ENCODE measurements at places on chromosomes 11 and 22.

DNA sequence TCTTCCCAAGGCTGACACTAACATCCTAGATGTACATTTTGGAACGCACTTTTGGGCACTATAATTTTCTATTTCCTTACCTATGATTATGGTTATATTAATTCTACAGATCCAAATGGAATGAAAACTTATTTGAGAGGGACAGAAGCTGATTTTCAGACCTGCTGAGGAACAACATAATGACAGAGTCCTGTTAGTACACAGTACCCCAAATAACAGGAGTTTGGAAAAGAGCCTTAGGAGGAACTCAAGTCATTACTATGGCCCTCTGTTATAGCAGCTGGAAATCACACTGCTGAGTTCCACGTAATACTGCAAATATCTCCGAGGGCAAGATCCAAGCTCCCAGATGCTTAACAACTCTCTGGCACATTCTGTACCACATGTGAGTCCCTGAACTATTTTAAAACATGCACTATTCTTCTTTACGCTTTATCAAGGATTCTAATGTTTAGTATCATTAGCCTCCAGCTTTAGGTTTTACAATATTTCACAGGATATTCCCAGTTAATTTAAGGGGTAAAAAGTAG is 1027.7 kb upstream of the CCDC90B start:
- DNase-seq, result no peak

GRCh38 chr22:24091551-24092420 is 80.7 kb downstream of the CABIN1 start:
- no peak for DNase-seq

DNA sequence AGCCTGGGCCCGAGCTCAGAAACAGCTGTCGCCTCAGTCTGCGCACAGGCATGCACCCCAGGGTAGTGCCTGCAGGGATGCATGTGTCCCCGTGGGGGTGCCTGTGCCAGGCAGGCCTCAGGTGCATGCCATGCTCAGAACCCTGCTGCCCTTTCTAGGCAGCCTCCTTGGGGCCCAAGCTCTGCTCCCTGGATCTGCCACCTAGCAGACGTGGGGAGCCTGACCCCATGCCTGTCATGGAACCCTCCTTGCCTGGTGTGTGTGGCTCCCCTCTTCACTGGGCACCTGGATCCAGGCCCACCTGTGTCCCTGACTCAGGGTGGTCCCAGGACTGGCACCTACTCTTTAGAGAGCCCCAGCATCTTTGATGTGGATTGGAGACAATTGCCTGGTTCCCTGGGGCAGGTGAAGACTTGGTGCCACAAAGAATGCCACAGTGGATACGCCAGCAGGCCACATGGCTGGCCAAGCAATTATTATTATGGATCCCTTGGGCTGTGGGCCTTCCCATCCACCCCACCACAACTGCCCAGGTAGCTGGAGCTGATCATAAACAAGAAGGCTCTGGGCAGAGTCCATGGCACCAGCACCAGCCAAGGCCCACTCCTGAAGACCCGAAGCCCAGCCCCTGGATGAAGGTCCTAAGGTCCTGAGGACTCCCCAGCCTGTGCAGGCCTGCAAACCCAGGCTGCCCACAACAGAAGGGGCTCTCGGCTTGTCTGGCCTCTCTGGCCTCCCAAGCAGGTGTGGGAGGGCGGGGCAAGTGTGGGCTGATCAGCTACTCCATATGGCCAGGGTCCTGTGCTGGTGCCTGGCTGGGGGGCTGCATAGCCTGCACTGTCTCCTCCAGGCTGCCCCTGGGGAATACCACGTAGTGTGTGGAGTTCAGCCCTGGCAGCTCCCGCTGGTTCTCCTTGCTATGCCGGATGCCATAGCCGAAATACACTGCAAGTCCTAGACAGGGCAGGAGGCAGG is 3.8 kb downstream of the SLC7A4 start:
- DNase-seq, result no peak

- DNase-seq, result peak; percentile 40
These were observed 44.0 kb downstream of the GRAMD1B start for GRCh38 chr11:123473941-123474677.

GRCh38 chr11:131253142-131253655 is 117.2 kb upstream of the NTM start:
- no peak for DNase-seq

DNA sequence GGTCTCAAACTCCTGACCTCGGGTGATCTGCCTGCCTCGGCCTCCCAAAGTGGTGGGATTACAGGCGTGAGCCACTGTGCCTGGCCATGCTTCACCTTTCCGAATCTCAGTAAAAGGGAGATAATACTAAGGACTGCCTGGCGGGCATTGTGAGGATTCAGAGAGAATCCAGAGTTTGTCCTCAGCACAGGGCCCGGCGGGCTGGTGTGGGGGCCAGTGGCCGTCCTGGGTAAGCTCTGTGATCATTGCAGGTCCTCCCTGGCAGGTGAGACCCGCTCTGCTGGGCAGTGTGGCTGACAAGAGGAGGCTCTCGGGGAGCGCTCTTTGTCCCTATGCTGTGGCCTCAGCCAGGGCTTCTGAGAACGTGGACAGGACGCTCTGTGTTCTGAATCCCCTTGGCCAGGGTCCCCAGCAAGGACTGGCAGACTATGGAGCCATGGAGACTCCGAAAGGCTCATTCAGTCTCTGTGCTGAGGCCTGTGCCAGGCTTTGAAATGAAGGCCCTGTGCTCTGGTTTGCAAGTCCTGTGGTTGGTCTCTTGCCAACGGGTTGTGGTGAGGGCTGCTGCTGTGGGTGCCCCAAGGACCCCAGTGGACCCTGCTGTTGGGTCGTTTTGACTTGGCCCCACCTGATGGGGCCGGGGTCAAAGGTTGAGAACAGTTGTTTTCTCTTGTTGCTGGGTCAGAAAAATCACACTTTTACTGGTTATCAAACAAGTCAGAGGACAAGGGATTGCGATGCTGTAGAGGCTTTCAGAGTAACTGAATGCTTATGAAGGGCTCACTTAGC is 2.1 kb downstream of the TPCN2 start:
- DNase-seq, result no peak

DNA sequence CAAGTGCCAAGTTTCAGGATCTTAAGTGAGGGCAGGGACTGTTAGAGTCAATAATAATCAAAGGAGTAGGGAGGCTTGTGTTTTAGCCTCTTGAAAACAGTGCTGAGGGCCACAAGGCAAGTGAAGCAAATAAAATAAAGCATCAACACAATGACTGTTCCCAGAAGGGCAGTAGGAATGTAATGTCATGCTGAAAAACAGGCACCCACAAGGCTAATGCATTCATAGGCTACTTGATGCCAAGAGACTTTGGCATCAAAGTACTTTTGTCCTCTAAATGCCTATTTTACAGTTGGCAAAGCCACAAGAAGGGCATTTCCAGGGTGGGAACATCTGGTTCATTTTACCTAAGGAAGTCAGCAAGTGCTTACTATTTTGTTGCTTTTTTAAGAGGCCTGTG is 22.9 kb downstream of the RAB39A start:
- DNase-seq, result no peak

GRCh38 chr22:30397656-30398635 is 1.1 kb downstream of the SEC14L2 start:
- no peak for DNase-seq

GRCh38 chr11:75103380-75104026 is 6.8 kb upstream of the OR2AT4 start:
- peak; percentile 56 for DNase-seq

GRCh38 chr11:82899186-82899820 is 927 bp downstream of the PRCP start:
- no peak for DNase-seq

DNA sequence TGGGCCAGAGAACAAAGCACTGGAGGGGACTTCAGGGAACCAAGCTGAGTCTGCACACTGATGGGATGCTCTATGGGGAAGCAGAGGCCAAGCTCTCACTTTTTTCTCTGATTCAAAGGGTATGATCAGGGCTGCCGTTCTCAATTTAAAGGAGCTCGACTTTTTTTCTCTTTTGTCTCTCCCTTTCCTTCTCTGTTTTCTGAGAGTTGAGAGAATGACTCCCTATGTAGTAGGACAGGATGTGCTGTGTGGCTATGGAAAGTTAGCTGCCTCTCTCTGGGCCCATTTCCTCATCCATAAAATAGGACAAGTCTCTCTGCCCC is 7.9 kb downstream of the ADORA2A start:
- DNase-seq, result no peak

GRCh38 chr11:2311353-2312133 is 9.7 kb downstream of the TSPAN32 start:
- no peak for DNase-seq

DNA sequence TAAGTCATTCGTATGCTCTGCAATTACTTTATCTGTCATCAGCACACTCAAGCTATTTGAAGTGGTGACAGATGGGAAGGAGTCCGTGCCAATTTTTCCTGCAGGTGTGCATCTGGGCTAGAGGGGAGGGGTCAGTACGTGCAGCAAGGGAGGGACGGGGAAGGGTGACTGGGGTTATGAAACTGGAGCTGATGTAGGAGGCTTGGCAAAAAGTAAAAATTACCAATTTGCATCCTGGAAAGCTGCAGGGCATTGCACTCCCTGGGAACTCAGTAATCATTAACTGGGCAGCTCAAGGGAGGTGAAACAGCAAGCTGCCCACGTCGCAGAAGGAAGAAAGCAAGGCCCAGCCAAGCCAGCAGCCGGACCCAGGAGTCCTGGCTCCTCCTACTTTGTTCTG is 87.1 kb upstream of the TMEM45B start:
- no peak for DNase-seq

- DNase-seq, result no peak
These were observed 18.2 kb downstream of the DAGLA start for GRCh38 chr11:61698173-61698948.

- no peak for DNase-seq
These were observed 955.2 kb downstream of the JRKL start for GRCh38 chr11:97345032-97345431.

Measured in RCC 7860 (cell line).